Esophagus squamous epithelium (tissue), 5 donors: ENCODE measurements at places on chromosomes 5 and 9. TPM values are rescaled to one million over a fixed set of nuclear protein-coding genes. Genes with fewer than 3 reads are reported as not detected.

- no peak for DNase-seq
- no peaks in the 10 kb centered on the region for H3K27me3 ChIP-seq
- H3K4me3 ChIP-seq = no peak overlapping the region
- no peak overlapping the region for H3K27ac ChIP-seq
These were observed 82.1 kb downstream of the GIN1 start for GRCh38 chr5:103037673-103038455.

GRCh38 chr5:63555874-63556273, 406.4 kb downstream of the HTR1A start:
- H3K4me3 ChIP-seq = no peak overlapping the region
- DNase-seq = no peak
- H3K4me1 ChIP-seq = no peaks in the 10 kb centered on the region
- no peak overlapping the region for H3K27ac ChIP-seq
- no peaks in the 10 kb centered on the region for H3K27me3 ChIP-seq

The SOWAHA gene
- total RNA-seq = 0.13 TPM

DNA sequence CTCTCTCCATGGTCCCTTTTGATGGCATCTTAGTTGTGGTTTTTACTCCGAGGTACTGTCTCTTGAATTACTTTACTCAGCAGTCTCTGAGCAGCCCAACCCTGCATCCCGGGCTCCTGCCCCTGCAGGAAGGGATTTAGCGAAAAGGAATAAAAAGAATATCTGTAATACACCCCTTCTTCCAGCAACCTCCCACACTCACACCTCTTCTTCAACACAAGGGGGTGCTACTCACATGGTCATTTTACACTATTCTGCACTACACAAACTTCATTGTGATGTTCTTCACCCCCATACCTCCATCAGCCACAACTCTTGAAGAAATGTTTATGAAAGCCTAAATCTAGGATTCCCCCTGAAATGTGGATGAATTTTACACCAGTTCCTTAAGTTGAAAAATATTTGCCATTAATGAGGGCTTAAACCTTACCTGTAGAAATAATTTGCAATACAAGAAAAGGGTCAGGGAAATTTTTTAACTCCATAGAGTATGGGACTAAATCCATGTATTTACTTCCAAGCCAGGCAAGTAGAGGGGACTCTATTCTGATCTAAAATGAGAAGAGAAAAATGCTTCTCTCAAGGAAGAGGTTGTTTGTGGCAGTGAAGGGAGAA, 26.0 kb downstream of the TPD52L3 start:
- no peaks in the 10 kb centered on the region for H3K36me3 ChIP-seq
- H3K4me1 ChIP-seq = no peaks in the 10 kb centered on the region
- H3K4me3 ChIP-seq = no peak overlapping the region

DNA sequence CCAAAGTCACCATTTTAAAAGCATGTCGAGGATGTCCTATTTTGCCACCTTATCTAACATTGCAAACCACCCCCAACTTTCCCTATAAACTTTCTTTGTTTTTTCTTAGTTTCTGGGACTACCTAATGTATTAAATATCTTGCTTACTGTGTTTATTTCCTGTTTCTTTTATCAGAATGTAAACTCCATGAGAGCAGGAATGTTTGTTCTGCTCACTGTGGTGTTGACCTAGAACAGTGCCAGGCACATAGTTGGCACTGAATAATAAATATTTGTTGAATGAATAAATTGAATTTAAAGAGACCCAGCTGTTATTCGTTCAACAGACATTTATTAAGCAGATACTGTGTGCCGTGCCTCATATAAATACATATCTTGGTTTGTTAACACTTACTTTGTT, 35.2 kb downstream of the MACIR start:
- H3K27me3 ChIP-seq = no peaks in the 10 kb centered on the region
- no peak overlapping the region for H3K27ac ChIP-seq
- no peak overlapping the region for H3K4me3 ChIP-seq
- H3K36me3 ChIP-seq = no peaks in the 10 kb centered on the region
- H3K4me1 ChIP-seq = no peaks in the 10 kb centered on the region

The SMIM33 gene
- total RNA-seq = not detected

The ISOC1 gene
- 42.2 TPM for total RNA-seq

The RIC1 gene
- 37.2 TPM for total RNA-seq
